GM12892 (cell line): ENCODE measurements at places on chromosomes 2 and 18.

- DNase-seq = no peak
These were observed 226.2 kb upstream of the TNP1 start for GRCh38 chr2:217086038-217086522.

- no peak for DNase-seq
These were observed 183.6 kb downstream of the THADA start for GRCh38 chr2:43412114-43412753.

- no peak for DNase-seq
These were observed 15.1 kb upstream of the DARS1 start for GRCh38 chr2:136000502-136000901.

- DNase-seq = no peak
These were observed 17.0 kb upstream of the ATL2 start for GRCh38 chr2:38394041-38394440.

- DNase-seq = no peak
These were observed 81.5 kb downstream of the PIGN start for GRCh38 chr18:62105376-62105775.

DNA sequence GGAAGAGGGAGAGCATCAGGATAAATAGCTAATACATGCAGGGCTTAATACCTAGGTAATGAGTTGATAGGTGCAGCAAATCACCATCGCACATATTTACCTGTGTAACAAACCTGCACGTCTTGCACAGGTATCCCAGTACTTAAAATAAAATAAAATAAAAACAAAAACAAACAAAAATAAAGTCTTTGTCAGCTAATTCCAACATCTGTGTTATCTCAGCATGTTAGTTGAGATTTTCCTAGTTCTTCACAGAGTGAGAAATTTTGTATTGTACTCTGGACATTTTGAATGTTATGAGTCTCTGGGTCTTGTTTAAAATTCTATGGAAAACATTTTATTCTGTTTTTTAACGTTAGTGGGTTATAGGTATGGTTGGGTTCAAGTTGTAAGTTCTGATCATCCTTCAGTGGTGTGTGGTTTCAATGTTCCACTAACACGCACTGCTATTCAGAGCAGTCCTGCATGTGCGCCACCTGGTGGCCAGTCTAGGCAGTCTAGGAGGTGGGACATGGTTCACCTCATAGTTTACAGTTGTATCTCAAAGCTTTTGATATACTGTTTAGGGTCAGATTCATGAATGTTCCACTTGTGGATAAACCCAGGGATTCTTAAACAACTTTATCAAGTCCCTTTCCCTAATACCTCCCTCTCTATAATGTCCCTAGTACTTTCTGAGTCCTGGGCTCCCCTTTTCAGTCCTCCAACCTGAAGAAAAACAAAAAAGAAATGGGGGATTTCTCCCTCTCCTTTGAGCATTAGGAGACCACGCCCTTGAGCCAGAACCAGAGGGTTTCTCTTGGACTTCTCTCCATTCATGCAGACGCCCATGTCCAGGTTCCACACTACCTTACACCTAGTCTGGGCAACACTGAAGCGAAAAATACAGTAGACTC lies 213.4 kb upstream of the GATA6 start:
- peak; percentile 38 for DNase-seq

DNA sequence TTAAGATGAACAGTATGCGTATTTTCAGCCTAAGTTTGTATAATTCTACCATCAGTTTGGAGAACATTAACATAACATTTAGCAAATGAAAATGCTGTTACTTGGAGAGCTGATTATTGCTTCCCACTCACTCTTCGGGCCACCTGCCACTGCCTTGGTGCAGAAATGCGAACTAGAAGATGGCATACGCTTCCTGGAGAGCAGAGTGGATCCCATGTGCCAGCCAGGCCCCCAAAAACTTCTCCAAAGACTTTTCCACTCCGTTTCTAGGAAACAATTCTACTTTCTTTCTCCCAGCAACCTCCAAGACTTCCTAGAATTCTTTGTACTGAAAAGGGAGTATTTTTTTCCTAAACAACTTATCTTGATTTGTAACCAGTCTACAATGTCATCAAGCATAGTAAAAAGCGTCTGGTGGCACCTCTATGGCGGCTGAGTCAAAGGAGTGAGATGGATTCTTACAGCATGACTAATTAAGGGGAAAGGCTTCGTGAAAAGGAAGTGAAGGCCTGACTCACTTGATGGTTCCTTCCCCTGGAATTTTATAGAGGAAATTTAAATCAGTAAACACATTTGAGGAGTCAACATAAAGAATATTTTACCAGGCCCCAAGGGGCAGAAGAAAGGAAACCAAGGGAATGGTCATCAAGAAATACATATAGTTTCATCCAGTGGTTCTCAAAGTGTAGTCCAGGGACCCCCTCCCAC lies 36.6 kb downstream of the FEZ2 start:
- DNase-seq = no peak

DNA sequence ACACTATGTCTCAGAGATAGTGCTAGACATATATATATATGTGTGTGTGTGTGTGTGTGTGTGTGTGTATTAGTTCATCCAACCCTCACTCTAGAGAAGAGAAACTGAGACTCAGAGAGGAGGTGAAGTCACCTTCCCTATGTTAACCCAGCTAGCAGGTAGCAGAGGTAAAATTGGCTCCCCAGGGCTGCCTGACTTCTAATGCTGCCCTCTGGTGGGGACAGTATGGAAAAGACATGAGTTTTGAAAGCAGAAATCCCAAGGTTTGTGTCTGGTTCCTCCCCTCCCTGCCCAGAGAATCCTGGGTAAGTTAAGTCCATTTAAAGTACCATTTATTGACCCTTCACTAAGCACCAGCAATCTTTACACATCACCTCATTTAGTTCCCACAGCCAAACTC lies 137.7 kb downstream of the THNSL2 start:
- DNase-seq = no peak

DNA sequence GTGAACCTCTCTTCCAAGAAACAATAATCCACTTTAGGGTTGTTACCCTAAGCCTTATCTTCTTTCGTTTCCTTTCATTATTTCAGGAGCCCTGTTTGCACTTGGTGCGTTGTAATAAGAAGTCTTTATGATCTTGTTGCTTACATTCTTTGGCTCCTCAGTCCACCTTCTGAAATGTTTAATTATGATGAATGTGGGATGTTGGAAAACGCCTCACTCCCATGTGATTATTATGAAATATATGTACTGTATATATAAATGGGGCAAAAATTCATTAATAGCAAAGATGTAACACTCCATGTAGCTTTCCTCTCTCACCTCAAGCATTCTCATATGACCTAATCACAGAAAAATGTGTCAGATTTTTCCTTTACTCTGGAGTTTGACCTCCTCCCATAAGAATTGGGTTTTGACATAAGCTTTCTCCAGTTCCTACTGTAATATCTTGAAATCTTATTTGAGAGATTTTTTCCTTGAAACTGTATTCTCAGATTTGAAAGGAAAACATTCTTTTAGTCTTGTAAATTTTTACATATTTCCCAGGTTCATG lies 397.2 kb upstream of the FANCL start:
- no peak for DNase-seq
